T-helper 2 cell treated with Interferon-gamma antibody and Interleukin-4, amounts not matched to agents 5 μg/mL and 100 μg/mL, for 36 hours (primary cell): ENCODE measurements at places on chromosomes 3 and 15.

GRCh38 chr3:51718547-51719409 is 11.9 kb downstream of the GRM2 start:
- H3K27ac ChIP-seq: no peak overlapping the region
- H3K36me3 ChIP-seq: no peaks in the 10 kb centered on the region
- peak; percentile 67 for DNase-seq
- no peaks in the 10 kb centered on the region for H3K27me3 ChIP-seq
- peaks cover 12% of the 10 kb centered on the region for H3K4me1 ChIP-seq

GRCh38 chr3:25648107-25648535 is 16.6 kb downstream of the TOP2B start:
- peaks cover 41% of the 10 kb centered on the region for H3K36me3 ChIP-seq
- peaks cover 20% of the 10 kb centered on the region for H3K4me1 ChIP-seq
- no peak overlapping the region for H3K27ac ChIP-seq
- no peak overlapping the region for H3K4me3 ChIP-seq

- H3K27me3 ChIP-seq: no peaks in the 10 kb centered on the region
- H3K36me3 ChIP-seq: peaks cover 8% of the 10 kb centered on the region
- H3K27ac ChIP-seq: peak overlapping the region; percentile 38
- peaks cover 13% of the 10 kb centered on the region for H3K4me1 ChIP-seq
These were observed 71.2 kb downstream of the GOLIM4 start for GRCh38 chr3:168024537-168024941.

DNA sequence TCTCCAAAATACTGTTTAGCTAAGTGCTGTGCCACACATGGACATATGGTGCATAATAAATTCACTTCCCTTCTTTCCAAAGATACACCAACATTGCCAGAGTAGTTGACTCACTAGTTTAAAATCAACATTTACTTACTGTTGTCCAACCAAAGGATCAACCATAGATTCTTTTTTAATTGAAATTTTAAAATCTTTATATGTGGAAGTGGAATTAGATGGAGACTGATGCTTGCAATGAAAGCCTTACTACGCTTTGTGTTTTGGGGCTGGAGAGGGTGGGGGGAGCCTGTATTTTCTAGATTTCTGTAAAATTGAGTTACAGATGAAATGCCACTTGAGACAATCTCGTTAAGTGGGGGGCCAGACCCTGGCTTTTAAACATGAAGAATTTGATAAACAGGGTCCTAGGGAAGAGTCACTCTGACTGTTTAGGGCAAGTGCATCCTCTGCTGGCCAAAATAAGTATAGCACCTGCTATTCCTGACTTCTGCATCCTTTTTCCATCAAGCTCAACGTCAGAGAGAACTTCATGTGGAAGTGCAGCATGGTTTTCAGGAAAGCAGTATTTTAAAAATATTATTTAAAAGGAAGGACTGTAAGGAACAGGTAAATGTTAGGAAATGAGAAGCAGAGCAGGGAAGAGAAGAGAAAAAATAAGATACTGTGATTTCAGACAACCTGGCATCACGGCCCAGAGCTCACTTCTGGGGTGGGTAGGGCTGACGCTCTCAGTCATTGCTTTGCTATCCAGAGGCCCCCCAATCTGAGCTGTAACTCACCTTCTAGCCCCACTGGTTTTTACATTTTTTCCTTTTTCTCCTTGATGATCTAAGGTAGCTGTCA is 76.7 kb downstream of the BOC start:
- peak; percentile 24 for DNase-seq
- H3K27ac ChIP-seq: no peak overlapping the region
- no peak overlapping the region for H3K4me3 ChIP-seq
- H3K27me3 ChIP-seq: no peaks in the 10 kb centered on the region
- H3K36me3 ChIP-seq: no peaks in the 10 kb centered on the region

- no peak overlapping the region for H3K27ac ChIP-seq
- no peak overlapping the region for H3K4me3 ChIP-seq
- peaks cover 4% of the 10 kb centered on the region for H3K27me3 ChIP-seq
- H3K4me1 ChIP-seq: no peaks in the 10 kb centered on the region
These were observed 181.5 kb upstream of the LMCD1 start for GRCh38 chr3:8319935-8320634.

GRCh38 chr3:57803647-57804081 is 47.6 kb downstream of the SLMAP start:
- peaks cover 41% of the 10 kb centered on the region for H3K4me1 ChIP-seq
- peaks cover 2% of the 10 kb centered on the region for H3K36me3 ChIP-seq
- peak overlapping the region; percentile 52 for H3K27ac ChIP-seq
- no peak for DNase-seq

DNA sequence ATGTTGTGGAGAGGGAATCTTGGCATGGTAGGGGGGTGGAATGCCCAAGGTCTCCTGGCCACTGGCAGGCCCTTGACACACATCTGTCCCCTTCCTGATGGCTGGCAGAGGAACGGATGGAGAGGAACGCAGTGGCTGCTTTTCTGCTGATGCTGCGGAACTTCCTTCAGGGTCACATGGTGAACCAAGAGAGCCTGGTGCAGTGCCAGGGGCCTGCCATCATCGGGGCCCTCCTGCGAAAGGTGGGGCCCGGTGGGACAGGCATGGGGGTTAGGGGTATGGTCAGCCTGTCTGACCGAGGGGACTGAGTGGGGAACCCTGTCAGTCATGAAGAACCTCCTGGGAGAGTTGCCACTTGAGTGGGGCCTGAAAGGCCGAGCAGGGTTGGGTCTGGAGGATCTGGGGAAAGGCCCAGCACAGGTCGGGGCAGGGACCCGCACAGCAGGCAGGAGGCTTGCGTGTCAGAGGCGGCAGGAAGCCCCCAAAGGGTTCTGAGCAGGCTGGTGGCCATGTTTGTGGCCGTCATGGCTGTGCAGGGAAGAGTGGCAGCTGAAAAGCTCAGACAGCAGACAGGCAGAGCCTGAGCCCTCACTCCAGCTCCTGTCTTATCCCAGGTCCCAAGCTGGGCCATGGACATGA is 18.1 kb downstream of the NBEAL2 start:
- H3K4me1 ChIP-seq: peaks cover 2% of the 10 kb centered on the region
- no peak overlapping the region for H3K4me3 ChIP-seq
- peaks cover 32% of the 10 kb centered on the region for H3K36me3 ChIP-seq

DNA sequence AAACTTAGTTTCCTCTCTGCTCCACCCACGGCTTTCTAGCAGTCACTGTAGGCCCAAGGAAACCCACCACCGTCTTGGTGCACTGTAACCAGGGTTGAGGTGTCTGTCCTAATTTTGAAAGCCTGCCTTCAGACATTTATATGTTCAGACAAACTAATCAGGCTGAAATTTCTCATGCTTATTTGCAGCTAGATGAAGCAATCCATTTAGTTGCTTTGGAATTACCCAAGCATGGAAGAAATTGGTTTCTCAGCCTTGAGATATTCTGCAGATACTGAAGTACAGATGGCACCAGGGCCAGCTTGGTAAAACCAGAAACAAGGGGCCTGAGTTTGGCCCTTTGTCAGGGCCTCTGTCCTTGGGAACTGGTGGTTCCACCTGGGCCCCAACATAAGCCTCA is 105.4 kb downstream of the CACNA1D start:
- H3K36me3 ChIP-seq: no peaks in the 10 kb centered on the region
- DNase-seq: no peak
- H3K27me3 ChIP-seq: peaks cover 6% of the 10 kb centered on the region
- no peak overlapping the region for H3K27ac ChIP-seq

DNA sequence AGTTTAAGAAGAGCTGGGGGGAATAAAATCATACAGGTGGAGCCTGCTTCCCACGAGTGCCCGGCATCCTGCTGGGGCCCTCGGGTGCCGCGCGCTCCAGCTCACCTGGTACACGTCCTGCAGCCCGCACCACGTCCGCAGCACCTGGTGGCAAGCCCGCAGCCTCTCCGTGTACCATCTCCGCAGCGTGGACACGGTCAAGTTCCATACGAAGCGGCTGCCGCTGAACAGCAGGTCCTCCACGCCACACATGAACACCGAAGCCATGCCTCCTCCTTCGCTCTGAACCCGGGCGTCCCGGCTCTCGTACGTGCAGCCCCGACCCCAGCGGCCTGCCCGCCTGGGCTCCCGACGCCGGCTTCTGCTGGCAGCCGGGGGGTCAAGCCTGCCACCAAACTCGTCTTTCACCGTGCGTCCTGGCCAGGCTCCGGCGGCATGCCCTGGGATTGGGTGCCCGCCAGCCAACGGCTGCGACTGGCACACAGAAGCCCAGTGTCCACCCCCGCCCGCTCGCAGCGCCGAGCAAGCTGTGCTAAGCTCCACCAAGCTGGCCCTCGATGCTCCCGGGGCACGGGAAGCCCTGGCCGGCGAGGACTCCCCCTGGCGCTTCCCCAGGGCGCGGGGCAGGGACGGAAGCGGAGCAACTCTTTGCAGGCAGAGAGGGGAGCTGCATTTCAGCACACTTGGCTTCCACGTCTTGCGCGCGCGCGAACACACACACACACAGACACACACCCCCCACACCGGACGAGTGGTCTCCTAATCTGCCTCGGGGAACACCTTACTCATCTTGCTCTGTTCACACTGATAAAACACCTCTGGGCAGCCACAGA is at the start of gene FRMD4B:
Gene FRMD4B (minus strand): TSS at position 366 of the 833 bp plus-strand sequence. CDS start 99 bp downstream, at position 267.
- peaks cover 9% of the 10 kb centered on the region for H3K4me1 ChIP-seq
- H3K36me3 ChIP-seq: no peaks in the 10 kb centered on the region
- peaks cover 75% of the 10 kb centered on the region for H3K27me3 ChIP-seq
- no peak within 1 kb of the TSS for H3K27ac ChIP-seq
- peak; percentile 35 for DNase-seq

DNA sequence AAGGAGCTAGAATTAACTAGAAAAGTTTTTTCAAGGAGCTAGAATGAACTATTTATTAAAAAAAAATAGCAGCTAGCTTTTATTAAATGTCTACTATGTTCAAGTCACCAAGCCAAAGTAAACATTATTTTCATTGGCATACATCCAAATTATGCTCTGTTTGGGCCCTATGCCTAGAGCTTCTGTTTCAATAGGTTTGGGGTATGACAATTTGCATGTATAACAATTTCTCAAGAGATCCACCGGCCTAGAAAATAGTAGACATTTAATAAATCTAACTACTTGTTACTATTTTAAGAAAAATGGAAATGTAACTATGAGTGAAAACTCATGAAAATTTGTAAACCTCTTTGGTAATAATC is 8.0 kb downstream of the GABRR3 start:
- no peak overlapping the region for H3K27ac ChIP-seq
- no peak overlapping the region for H3K4me3 ChIP-seq
- no peaks in the 10 kb centered on the region for H3K27me3 ChIP-seq
- H3K36me3 ChIP-seq: peaks cover 1% of the 10 kb centered on the region
- no peak for DNase-seq
- H3K4me1 ChIP-seq: peaks cover 21% of the 10 kb centered on the region

GRCh38 chr3:58052373-58053273 is 44.4 kb downstream of the FLNB start:
- peak; percentile 56 for DNase-seq
- no peaks in the 10 kb centered on the region for H3K27me3 ChIP-seq
- H3K36me3 ChIP-seq: peaks cover 2% of the 10 kb centered on the region
